Fibroblast of skin of abdomen (primary cell): ENCODE measurements at places on chromosomes 3 and 15.
A peak's percentile ranks its signal among the peaks of the same experiment; 100 is the strongest.

DNA sequence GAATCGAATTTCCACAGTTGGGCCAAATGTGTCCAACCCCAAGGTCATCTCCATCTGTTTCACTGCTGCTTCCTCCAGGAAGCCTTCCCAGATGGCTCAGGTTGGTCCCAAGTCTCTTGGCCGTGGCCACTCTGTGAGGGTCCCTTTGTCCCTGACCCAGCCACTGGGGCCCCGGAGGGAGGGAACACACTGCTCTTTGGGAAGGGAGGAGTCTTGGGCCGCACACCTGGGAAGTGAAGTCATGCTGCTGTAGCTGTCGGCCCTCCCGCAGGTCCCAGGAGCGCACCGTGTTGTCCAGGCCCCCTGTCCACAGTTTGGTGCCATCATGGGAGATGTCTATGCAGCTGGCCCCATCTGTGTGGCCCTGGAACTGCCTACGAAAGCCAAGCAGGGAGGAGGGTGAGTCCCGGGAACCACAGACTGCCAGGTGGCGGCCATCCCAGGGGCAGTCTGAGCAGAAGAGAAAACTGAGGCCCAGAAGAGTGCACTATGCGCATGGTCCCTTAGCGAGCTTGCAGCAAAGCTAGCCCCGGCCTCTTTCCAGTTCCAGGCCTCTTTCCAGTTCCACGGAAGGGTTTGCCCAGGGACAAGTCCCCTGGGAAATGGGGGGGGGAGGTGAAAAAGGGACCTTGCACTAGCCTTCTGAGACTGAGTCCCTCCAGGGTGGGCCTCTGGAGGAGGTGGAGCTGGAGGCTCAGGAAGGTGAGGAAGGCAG is 44.6 kb downstream of the TLE3 start:
- DNase-seq = no peak

DNA sequence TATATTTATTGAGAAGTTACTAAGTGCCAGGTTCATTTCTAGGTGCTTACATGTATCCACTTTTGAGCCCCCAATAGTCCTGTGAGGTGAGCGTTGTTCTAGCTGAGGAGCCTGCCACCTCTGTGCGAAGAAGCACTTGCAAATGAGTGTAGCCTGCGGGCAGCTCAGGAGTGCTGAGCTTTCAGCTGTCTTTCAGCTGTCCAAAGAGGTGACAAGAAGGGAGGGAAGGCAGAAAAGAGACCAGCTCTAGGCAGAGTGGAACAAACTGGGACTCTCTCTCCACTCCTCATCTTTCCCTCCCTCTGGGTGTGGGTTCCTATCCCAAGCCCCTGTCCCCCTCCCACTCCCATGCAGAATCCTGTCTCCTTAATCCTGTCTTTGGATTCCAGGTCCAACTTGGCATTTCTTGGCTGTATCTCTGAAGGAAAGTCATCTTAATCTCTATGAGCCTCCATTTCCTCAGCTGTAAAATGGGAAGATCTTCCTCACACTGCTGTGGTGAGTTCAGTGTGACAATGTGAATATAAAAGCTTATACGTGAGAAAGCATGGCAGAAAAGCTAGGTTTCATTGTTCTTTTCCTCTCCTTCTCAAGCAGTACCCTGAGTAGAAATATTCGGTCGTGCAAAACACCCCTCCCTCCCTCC is 6.7 kb upstream of the SRP14 start:
- no peak for DNase-seq

- DNase-seq = no peak
Observed at GRCh38 chr15:83144771-83145170, 37.3 kb downstream of the TM6SF1 start.

DNA sequence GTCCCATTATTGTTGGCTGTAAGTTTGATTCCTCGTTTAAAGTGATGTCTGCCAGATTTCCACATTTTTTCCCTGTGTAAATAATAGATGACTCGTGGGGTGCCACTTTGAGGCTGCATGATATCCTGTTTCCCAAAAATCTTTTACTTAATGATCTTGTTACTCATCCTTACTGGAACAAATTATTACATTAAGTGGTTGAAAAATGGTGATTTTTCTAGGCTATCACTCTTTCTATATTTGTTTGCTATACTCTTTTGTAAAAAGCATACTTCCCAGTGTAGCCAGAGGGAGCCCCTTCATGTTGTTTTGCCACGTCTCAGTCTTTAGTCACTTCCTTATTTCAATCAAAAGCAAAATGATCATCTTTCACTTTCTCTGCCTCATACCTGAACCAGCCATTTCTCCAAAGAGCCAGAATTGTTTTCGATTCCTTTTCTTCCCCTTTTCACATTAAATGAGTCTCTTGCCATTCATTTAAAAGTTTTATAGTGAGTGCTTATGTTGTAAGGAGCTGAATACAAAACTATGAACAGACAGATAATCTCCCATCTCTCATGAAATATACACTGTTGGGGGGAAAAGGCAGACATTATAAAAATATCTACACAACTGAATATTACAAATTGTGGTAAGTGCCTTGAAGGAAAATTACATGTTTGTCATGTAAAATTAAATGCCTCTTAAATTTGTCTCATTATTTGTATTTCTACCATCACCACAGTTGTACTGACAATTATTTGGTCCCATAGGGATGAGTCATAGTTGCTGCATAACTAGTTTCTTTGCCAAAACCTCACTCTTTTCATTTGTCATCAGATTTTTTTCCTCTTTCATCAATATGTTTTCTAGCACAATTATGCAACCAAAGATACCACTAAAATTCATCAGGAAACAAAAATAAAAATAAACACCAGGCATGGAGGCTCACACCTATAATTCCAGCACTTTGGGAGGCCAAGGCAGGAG is 41.5 kb downstream of the ADGRG7 start:
- peak; percentile 77 for DNase-seq

DNA sequence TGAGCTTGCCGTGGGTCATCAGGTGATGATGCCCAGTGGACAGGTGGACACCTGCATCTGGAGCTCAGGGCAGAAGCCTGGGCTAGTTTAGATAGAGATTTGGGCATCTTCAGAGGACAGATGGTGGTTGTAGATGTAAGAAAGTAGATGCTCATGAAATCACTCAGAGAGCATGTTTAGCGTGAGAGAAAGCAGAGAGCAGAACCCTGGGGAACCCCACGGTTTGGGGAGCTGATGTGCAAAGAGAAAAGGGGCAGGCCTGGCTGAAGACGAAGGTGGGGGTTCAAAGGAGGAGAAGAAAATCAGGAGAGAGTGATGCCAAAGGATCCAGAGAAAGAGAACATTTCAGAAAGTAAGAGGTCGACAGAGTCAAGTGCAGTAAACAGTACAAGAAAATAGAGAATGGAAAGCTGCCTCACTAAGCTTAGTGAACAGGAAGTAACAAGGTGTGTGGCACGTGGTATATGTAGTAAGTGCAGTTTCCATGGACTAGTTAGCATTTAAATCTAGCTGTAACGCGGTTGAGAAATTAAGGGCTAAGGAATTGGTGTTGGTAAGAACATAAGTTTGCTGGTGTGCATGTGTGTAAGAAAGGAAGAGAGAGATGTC is 13.5 kb downstream of the TIGIT start:
- no peak for DNase-seq

- DNase-seq = no peak
Observed at GRCh38 chr15:63887630-63888029, 53.9 kb upstream of the HERC1 start.

GRCh38 chr15:63981596-63982320 is 64.5 kb downstream of the DAPK2 start:
- DNase-seq = no peak

GRCh38 chr15:87826119-87826747 is 430.3 kb downstream of the NTRK3 start:
- no peak for DNase-seq

DNA sequence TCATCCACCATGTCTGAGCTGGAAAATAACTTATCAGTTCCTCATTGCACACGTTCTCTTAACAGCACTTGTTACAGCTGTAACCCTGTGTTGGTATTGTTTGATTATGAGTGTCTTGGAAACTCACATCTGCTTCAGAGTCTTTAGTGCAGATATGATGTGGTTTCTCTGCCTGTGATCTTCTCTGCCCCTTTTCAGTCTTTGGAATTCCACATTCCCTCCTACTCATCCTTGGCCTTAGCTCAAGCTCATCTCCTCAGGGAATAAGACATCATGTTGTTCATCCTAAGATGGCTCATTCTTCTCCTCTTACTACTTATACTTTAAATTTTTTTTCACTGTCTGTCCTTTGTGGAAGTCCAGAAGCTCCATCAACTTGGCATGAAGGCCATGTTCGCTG is 77.7 kb downstream of the SYNPR start:
- DNase-seq = peak; percentile 85

DNA sequence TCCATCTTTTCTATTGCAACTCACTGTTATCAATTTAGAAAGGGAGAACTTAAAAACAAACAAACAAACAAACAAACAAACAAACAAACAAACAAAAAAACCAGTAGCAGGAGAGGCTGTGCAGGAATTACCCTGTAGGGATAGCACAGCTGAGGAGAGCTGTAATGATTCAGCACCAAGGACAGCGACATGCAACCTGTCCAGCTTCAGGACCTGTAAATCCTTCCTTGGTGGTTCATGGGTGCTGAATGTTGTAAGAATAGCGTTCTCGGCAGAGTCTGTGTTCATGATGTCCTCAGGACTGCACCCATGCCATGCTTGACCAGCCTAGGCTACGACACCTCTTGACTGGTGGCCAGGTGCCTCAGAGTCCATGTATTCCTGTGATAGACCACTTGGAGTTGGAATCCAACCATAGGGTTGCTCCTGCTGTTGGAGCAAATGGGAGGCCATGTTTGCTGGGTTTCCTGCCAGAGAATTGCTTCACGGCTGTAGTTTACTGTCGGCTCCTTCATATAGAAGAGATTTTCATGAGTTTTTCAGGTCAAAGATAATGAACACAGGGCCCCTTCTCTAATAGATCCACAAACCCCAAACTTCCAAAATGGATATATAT is 65.9 kb downstream of the CACNA2D3 start:
- DNase-seq = peak; percentile 40

DNA sequence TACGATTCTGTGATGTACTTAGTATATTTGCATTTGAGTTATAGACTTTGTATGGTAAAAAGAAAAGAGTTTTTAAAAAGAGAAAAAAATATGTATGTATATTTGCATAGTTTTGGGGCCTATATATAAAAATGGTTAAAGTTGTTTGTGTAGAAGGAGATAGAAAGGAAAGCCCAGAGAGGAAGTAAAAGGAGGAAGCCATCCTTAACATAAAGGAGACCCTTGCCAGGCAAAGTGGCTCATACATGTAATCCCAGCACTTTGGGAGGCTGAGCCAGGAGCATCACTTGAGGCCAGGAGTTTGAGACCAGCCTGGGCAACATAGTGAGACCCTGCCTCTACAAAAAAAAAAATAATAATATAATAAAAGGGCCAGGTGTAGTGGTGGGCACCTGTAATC is 8.4 kb downstream of the SNAP23 start:
- DNase-seq = no peak

DNA sequence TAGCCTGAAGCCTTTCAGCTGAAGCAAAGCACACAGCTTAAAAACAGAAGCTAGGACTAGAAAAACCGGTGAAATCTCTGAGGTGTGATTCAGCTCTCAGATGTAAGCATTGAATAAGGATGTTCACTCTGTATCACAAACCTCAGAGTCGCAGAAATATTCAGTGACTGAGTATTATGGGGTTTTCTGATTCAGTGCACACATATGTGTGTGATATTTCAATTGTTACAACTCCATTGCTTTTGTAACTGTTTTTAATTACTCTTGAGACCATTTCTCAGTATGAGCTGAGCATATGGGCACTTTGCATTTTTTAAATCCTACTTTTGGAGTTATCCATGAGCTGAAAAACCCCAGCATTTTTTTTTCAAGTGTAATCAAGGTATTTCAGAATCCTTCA is 868.8 kb downstream of the NTRK3 start:
- peak; percentile 91 for DNase-seq
